Stimulated activated CD8-positive, alpha-beta memory T cell treated with anti-CD3 and anti-CD28 coated beads, Interleukin-7, amount 100 ng/mL, for 1 hour (primary cell): ENCODE measurements at places on chromosomes 7 and 10.

GRCh38 chr10:123761666-123762230, 95.6 kb downstream of the GPR26 start:
- no peak for DNase-seq

DNA sequence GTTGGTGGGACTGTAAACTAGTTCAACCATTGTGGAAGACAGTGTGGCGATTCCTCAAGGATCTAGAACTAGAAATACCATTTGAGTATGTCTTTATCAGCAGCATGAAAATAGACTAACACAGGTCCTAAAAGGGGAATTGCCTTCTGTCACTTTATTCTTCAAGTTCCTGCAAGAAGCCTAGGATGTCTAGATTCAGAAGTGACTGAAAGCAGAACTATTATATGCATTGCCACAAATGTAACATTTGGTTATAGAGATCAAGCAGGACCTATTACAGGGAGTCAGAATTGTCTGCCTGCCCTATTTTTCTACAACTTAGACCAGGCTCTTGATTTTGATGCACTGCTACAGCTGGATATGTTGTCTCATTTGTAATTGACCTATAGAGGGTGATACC, 364.7 kb downstream of the SORCS1 start:
- no peak for DNase-seq

DNA sequence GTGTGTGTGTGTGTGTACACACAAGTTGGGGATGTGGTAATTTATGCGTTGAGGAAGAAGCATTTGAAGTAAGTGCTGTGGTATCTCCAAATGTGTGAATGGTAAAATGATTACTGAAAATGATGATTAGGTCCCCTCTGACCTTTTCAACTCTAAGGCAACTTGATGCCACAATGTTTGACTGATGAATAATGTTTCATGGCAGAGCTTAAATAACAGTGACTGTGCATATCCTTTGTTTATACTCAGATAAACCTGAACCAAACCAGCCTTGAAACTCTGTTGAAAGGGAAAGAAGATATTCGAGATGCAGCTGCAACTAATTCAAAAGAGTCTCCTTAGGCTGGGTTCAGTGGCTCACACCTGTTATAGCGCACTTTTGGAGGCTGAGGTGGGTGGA, 64.8 kb upstream of the YAE1 start:
- DNase-seq, result no peak

GRCh38 chr7:23214938-23215337, 31.6 kb upstream of the GPNMB start:
- DNase-seq, result no peak
